ENCODE measurements at places on chromosomes 7 and 10. TPM values are rescaled to one million over a fixed set of nuclear protein-coding genes. Genes with fewer than 3 reads are reported as not detected.

LMOD2 gene
- total RNA-seq: not detected

DNA sequence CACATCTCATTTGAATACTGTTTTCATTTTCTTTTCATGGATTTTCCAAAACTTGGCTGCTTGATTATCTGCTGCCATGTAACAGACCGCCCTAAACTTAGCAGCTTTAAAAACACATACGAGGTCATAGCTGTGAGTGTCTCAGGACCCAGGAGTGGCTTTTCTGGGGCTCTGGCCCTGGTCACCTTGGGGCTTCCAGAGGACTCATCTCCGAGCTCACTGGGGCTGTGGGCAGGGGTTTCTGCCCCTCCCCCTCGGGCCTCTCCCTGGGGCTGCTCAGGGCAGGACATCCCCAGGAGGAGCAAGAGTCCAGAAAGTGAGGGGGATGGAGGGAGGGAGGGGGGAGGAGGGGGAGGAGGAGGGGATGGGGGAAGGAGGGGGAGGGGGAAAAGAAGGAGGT, 77.0 kb downstream of the NKX6-2 start:
- H3K27ac ChIP-seq: no peak overlapping the region
- no peak for DNase-seq
- H3K36me3 ChIP-seq: peaks cover 19% of the 10 kb centered on the region
- H3K4me3 ChIP-seq: no peak overlapping the region

DNA sequence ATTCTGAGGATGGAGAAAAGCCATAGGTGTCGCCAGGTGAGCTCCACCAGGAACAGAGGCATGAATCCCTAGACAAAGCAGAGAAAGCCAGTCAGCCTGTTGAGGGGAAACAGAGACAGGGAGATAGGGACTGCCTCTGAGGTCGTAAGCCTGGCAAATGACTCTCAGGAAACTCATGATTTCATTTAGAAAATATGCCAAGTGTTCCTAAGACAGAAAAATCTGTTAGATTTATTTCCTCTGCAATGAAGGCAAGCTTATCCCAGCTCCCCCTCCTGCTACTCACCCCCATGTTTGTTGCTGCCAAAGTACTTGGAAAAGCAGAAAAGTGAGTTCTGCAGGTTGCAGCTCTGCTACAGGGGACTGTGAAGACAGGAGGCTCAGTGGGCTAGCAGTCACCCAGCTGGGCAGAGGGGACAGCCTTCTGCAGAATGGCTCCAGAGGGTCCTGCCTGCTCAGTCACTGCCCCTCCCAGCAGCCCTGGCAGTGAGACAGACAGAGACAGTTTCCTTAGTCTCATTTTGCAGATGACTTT, 184.3 kb downstream of the ADRA2A start:
- no peaks in the 10 kb centered on the region for H3K4me1 ChIP-seq
- DNase-seq: no peak
- peaks cover under 1% of the 10 kb centered on the region for H3K27me3 ChIP-seq
- H3K4me3 ChIP-seq: no peak overlapping the region
- no peaks in the 10 kb centered on the region for H3K36me3 ChIP-seq
- H3K27ac ChIP-seq: no peak overlapping the region

SLC13A1 gene
- not detected for total RNA-seq

IDI2 gene
- not detected for total RNA-seq

- H3K4me1 ChIP-seq: no peaks in the 10 kb centered on the region
- DNase-seq: no peak
- no peaks in the 10 kb centered on the region for H3K27me3 ChIP-seq
- H3K4me3 ChIP-seq: no peak overlapping the region
These were observed 8.2 kb downstream of the CCDC7 start for GRCh38 chr10:32454148-32454547.

NME8 gene
- not detected for total RNA-seq

CDHR3 gene
- 0.32 TPM for total RNA-seq
